ENCODE measurements at places on chromosomes 6 and 20.
A peak's percentile ranks its signal among the peaks of the same experiment; 100 is the strongest.

DNA sequence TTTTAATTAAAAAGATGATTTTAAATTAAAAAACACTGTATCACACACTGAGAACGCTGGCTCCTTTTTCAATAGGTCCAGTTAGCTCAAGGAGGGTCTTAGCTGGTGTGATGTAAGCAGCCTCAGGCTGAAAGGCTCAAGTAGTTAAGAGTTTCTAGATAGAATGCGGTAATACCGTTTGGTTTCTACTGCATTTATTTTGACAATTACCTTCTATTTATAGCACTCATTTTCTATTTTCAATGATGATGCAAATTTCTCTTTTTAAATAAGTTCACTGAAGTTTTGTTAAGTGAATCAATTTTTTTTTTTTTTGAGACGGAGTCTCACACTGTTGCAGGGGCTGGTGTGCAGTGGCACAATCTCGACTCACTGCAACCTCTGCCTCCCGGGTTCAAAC is 87.1 kb downstream of the PREX1 start:
- no peak for DNase-seq

GRCh38 chr6:48568856-48569255 is 457.9 kb upstream of the PTCHD4 start:
- DNase-seq, result no peak

DNA sequence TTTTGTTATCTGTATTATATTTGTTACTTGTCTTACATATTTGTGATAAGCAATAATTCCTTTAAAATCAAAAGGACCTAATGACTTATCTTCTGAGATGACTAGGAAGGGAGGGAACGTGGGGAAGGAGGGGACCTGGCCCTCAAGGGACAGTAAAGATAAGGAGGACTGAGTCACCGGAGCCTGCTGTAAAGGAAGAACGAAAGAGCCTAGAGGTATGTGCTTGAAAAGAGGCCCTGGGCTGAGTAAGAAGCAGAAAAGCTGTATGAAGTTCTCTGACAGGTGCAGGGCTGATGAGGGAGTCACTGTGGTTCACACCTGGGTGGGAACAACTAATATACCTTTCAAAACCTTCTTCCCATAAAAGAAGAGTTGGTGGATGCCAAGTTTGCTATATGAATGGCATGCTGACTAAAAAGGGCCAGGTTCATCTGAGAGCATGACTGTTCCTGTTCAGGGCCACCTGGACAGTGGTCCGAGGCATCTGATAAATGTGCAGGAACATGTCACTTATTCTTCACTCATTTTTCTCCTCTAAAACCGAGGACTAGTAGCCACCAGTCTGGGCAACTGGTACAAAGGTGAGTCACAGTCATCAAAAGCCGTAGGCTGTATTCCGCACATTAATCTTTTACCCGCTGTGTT is 111.3 kb downstream of the TNFAIP3 start:
- DNase-seq, result no peak

- no peak for DNase-seq
These were observed 135.2 kb upstream of the TAB2 start for GRCh38 chr6:149182262-149182661.

DNA sequence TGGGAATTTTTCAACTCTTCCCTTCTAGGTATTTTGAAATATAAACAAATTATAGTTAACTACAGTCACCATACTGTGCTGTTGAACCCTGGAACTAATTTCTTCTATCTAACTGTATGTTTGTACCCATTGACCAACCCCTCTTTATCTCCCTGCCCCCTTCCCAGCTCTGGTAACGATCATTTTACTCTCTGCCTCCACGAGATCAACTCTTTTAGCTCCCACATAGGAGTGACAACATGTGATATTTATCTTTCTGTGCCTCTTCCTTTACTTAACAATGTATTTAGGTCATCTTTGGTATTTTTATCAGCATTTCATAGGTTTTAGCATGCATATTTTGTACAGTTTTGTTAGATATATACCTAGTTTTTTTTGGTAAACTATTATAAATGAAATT is 45.9 kb downstream of the ASXL1 start:
- DNase-seq, result no peak

DNA sequence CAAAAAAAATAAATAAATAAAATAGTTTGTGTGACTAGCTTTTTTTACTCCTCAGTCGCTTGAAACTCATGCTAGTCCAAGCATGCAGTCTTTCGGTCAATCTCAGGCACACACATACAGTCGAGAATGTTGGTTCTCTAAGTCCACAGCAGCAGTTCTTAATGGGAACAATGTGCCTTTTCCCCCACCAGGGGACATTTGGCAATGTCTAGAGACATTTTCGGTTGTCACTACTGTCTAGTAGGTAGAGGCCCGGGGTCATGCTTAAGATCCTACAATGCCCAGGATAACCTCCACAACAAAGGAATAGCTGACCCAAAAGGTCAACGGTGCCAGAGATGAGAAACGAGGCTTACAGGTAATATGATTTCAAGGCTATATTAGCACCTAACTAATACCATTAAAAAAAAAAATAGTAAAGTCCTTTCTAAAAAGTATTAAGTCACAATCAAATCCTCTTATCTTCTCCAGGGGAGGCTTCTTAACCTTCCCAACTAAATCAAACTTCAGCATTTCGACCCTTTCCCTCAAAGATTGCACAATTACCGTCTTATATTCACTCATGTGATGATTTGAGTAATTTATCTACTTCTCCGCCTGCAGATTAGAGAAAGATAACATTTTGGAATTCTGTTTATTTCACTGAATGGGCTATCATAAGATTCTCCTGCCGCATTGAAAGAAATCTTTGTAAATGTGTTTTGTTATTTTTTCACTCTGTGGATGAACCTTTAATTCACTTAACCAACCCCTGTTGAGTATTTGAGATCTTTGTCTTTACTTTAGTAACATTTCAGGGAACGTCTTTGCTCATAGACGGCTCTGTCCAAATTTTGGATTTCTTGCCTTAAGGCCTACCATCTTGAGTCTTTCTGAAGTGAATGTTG is 8.1 kb upstream of the SALL4 start:
- no peak for DNase-seq

GRCh38 chr6:143405373-143406154 is 44.9 kb downstream of the ADAT2 start:
- peak; percentile 90 for DNase-seq

GRCh38 chr20:58956078-58956477 is 25.0 kb upstream of the NELFCD start:
- no peak for DNase-seq

- peak; percentile 21 for DNase-seq
These were observed 41.7 kb downstream of the ISM1 start for GRCh38 chr20:13262671-13263360.
